ENCODE measurements at places on chromosomes 3 and 15.
A peak's percentile ranks its signal among the peaks of the same experiment; 100 is the strongest.

- DNase-seq = no peak
Observed at GRCh38 chr15:44654858-44655257, 8.6 kb downstream of the SPG11 start.

- no peak for DNase-seq
Observed at GRCh38 chr3:174859756-174860155, 622 bp downstream of the NAALADL2 start.

DNA sequence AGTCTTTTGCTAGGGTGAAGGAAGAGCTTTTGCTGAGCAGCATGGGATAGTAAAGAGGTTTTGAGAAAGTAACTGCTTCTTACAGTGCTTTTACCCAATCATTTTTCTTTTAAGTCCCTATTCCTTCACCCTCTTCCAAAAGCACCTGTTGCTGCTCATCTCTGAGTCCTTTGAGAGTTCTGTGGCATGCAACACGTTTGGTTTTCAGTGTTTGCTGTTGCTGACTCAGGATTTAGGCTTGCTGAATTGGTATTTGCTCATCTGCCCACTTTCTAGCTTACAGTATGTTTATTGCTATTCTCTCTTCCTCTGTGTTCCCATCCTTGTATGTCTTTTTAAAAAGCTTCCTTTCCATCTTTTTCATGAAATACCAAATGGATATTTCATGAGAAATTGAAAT lies 55.9 kb upstream of the THRB start:
- DNase-seq = no peak

- DNase-seq = no peak
Observed at GRCh38 chr3:162994165-162994564, 1497.6 kb downstream of the OTOL1 start.

DNA sequence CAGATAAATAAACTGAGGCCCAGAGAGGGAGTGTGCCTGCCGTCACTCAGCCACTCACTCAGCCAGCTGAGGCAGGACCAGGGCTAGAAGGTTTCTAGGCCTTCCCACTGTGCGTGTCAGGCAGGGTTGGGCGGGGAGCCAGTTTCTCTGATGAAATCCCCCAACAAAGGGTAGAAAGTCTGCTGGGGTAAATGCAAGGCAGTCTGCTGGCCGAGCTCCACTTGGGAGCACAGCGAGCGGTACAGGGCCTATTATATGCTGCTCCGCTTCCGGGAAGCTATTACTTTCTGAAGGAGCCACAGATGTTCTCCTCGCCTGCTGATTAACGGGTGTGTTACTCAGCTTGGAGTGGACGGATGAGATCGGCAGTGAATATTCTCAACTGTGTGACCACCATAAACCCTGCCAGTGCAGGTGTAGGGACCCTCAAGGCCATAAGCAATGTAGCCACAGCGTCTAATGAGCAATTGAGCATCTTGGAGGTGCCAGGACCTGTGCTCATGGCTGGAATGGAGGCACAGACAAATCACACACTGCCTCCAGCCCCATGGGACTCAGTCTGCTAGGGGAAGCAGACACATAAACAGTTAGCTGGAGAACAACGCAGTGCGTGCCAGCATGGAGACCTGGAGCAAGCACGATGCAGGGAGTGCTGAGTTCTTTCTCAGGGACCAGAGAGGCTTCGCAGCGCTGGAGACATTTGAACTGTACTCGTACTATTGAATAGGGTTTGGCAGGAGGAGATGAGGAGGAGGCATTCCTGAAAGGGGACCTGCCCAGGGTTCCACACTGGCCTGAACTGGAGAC lies 42.1 kb downstream of the CORO2B start:
- no peak for DNase-seq

- DNase-seq = no peak
Observed at GRCh38 chr15:46034755-46035154, 399.9 kb downstream of the SQOR start.

DNA sequence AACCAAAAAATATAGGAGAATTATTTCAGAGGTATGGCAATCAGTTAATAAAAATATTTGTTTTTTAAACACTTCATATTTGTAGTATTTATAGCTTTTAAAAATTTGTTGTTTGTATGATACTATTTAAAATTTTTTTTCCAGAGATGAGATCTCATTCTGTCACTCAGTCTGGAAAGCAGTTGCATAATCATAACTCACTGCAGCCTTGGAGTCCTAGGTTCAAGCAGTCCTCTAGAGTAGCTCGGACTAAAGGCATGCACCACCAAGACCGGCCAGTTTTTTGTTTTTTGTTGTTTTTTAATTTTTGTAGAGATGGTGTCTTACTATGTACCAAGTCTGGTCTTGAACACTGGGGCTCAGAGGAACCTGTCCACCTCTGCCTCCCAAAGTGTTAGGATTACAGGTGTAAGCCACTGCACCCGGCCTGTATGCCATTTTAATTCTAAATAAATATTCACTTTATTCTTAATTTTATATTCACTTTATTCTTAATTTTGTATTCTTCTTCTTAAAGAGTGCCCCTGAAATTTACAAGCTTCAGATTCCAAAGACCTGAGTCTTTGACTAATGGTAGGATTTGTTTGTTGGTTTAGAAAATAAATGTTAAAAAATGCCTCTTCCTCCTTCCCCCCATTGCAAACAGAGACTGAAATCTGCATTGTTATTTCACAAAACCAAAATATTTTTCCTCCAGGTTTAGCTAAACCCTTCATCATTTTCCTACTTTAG lies 9.4 kb downstream of the TGFBR2 start:
- no peak for DNase-seq

GRCh38 chr15:93359425-93360131 lies 270.6 kb upstream of the RGMA start:
- no peak for DNase-seq

DNA sequence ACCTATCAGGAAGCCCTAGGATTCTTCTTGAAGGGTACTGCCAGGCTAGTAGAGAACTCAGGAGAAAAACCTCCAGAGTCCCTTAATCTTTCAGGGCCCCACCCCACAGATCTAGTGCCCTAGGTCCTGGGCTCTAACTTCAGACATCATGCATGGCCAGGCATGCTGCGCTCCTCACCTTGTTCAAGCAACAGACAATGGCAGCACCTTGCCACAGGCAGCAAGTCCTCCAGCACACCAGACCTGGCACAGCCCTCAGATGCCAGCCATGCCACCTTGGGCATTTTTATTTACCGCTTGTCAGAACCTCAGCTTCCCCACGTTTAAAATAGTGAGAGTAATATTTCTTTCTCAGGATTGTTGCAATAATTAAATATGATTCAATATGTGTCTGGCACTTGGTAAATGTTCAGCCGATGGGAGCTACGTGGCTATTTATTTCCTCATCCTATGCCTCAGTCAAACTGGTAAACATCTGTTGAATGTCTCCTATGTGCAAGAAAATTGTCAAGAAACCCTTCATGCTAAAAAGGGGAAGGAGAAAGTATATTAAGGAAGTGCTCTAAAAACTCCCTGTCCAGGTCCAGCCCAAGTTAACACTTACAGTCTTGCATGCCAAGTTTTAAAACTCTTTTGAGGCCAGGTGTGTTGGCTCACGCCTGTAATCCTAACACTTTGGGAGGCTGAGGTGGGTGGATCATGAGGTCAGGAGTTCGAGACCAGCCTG lies 14.5 kb upstream of the CCR1 start:
- DNase-seq = no peak

GRCh38 chr3:99774467-99774866 lies 43.2 kb upstream of the CMSS1 start:
- no peak for DNase-seq

DNA sequence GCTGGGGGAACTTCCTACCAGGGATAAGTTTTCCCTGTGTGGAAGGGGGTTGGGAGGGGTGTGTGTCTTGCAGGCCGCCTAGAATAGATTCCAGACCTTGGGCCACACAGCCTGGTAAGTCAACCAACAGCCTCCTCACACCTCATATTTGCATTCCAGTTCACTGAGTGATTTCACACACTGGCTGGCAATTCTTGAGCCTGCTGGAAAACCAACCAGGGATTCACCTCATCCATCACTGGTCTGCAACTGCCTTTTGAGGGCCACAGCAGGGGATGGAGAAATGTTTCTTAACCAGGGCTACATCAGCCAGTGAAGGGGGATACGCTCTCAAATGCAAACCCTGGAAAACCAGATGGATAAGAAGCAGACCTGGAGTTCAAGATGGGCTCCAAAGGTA lies 2.0 kb downstream of the FSTL1 start:
- DNase-seq = no peak

DNA sequence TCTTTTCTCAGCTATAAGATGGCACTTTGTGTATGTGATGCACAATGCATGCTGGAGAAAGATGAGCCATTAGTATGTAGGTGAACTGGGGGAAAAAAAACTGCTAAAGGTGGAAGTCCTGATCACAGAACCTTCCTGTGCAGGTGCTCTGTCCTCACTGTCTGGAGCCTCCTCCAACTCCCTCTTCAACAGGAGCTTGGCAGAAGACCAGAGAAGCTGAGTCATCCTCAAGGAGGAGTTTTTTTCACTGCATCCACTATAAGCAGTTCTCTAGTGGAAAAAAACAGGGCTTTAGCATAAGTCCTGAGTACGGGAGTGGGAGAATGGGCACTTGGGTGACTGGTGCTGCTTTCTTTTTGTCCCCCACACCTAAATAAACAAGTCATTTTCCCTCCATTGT lies 168.4 kb upstream of the CADPS start:
- DNase-seq = no peak

DNA sequence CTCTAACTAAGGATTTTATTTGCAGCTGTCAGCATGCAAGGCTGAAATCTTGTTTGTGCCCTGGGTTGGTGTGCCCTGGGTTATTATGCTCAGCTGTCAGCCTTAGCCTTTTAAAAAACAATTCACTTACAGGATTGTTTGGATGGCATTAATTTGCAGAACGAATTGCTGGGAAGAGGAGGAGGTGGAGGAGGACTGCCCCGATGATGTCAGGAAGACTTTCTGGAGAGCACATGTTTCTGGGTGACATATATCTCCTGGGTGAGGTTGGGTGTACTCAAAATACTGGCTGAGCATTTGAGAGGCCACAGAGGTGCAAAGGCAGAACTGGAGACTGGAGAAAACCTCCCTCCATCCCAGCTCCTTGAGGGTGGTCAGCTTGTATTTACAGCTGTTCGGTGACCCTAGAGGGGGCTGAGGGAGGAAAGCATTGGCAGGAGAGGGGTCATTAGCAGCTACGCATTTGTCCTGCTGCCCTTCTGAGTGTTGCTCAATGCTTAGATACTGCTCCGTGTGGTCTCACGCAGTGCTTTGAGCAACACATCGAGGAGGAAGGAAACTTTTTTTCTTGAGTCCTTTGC lies 59.8 kb upstream of the PSMD6 start:
- DNase-seq = no peak

DNA sequence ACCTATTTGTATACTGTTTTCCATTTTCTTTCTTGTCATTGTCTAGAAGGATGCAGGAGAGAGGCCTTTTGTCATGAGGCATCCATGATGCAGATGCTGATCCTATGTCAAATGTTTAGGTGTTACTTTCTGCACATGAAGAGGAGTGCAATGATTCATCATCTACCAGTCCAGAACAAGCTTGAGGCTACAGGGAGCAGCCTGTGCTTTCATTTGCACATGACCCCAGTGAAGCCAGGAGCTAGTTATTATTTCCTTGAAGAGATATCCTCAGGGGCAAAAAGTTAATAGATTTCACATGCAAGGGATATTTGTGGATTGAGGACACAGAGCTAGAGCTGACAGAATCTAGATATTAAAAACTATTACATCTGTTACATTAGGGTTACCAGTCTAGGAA lies 204.4 kb upstream of the TGFBR2 start:
- no peak for DNase-seq

DNA sequence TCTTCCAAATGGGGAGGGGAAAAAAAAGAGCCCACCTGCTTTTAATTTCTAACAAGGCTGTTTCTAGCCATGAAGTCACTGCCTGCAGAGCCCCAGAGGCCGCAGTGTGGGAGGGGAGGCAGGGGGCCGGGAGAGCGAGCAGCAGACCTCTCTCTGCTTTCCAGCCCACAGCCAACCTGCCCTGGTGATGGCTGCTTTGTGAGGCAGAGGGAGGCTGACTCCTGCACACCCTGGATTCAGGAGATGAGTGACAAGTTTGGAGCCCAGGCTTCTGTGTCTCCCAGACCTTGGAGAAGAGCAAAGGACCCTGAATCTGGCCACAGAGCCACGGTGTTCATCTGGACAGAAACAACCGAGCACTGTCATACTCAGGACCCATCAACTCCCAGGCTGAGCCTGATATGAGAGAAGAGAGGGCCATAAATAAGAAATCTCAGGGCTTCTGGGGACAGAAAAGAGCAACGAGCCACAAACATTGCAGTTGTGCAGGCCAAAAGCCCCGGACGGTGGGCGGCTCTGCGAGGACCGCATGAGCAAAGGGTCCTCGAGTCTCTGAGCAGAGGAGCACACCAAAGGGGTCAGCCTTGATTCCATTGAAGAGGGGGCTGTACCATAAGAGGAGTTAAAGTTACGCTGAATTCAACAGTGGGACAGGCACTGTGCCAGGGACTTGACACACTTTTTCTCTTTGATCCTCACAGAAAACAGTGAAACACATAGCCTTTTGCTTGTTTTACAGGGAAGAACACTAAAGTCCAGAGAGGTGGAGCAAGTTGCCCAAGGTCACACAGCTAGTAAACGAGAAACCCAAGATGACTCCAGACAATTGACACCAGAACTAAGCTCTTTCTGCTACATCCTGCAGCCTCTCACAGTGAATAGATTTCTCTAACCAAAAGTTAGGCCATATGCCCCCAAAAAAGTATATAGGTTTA lies 97.2 kb downstream of the SEMA5B start:
- no peak for DNase-seq

GRCh38 chr15:69576035-69576526 lies 123.5 kb downstream of the RPLP1 start:
- peak; percentile 47 for DNase-seq

GRCh38 chr3:33312361-33312760 lies 35.1 kb downstream of the FBXL2 start:
- no peak for DNase-seq

GRCh38 chr3:49906073-49906743 lies 2.5 kb upstream of the MST1R start:
- peak; percentile 13 for DNase-seq

- DNase-seq = no peak
Observed at GRCh38 chr3:111681661-111682426, 86.7 kb upstream of the ZBED2 start.

- no peak for DNase-seq
Observed at GRCh38 chr3:98732286-98733052, 30.7 kb upstream of the ST3GAL6 start.
